Effector memory CD4-positive, alpha-beta T cell (primary cell): ENCODE measurements at places on chromosomes 5 and 9.

GRCh38 chr5:56317923-56318561 lies 84.9 kb upstream of the ANKRD55 start:
- no peaks in the 10 kb centered on the region for H3K27me3 ChIP-seq
- no peaks in the 10 kb centered on the region for H3K4me1 ChIP-seq

GRCh38 chr9:87223392-87224246 lies 274.0 kb upstream of the DAPK1 start:
- H3K4me3 ChIP-seq, result no peak overlapping the region
- no peaks in the 10 kb centered on the region for H3K27me3 ChIP-seq
- H3K36me3 ChIP-seq, result no peaks in the 10 kb centered on the region
- H3K27ac ChIP-seq, result no peak overlapping the region
- no peak for DNase-seq
- no peaks in the 10 kb centered on the region for H3K4me1 ChIP-seq

GRCh38 chr9:104779334-104779733 lies 15.4 kb downstream of the NIPSNAP3B start:
- no peaks in the 10 kb centered on the region for H3K27me3 ChIP-seq
- DNase-seq, result no peak
- H3K4me1 ChIP-seq, result no peaks in the 10 kb centered on the region
- no peak overlapping the region for H3K4me3 ChIP-seq

- H3K4me1 ChIP-seq, result no peaks in the 10 kb centered on the region
- H3K36me3 ChIP-seq, result no peaks in the 10 kb centered on the region
- peaks cover 8% of the 10 kb centered on the region for H3K27me3 ChIP-seq
- H3K4me3 ChIP-seq, result no peak overlapping the region
- DNase-seq, result no peak
Measured at GRCh38 chr9:35426627-35427026, 63.3 kb upstream of the RUSC2 start.
